Activated CD8-positive, alpha-beta T cell treated with anti-CD3 and anti-CD28 coated beads, Interleukin-2, amount 10 ng/mL, durations not matched to agents 7 days and 5 days (primary cell): ENCODE measurements at places on chromosomes 5 and 9.
A peak's percentile ranks its signal among the peaks of the same experiment; 100 is the strongest.

- DNase-seq, result no peak
Observed at GRCh38 chr9:134150557-134151214, 13.7 kb downstream of the RNU6ATAC start.

- no peak for DNase-seq
Observed at GRCh38 chr9:71072587-71072986, 48.8 kb downstream of the TRPM3 start.

- DNase-seq, result peak; percentile 76
Observed at GRCh38 chr5:32489791-32490562, 45.4 kb upstream of the ZFR start.

GRCh38 chr5:57476601-57477056, 6.0 kb downstream of the ACTBL2 start:
- no peak for DNase-seq

GRCh38 chr5:59003641-59004040, 420.8 kb downstream of the RAB3C start:
- no peak for DNase-seq

DNA sequence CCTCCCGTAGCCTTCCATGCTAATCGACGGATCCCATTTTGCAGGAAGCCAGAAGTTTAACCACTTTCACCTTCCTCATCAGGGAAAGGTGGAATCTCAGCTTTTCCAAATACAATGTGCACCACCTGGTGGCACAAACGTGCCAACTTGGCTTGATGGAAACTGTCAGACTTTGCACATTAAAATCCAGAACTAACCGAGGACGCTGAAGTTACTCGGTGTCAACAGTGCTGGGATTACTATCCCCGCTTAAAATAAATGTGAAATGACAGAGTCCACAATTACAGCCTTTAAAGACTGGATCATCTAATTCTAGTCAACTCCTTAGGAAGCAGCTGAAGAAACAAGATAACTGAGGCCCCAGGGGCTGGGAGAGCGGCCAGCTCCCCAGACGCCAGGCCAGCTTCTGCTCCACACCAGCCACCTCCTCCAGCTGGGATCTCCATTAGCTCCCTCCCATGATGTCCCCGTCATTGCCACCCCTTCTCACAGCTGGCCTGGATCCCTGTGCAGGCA, 50.1 kb upstream of the RETREG1 start:
- DNase-seq, result peak; percentile 33

- DNase-seq, result no peak
Observed at GRCh38 chr5:176781054-176781375, 29.3 kb upstream of the UNC5A start.

- no peak for DNase-seq
Observed at GRCh38 chr9:90741036-90741435, 60.6 kb upstream of the SYK start.
